Daoy (cell line): ENCODE measurements at places on chromosomes 11 and 22.
A peak's percentile ranks its signal among the peaks of the same experiment; 100 is the strongest.

- peak; percentile 40 for DNase-seq
Observed at GRCh38 chr11:107587306-107587979, 3.5 kb upstream of the ELMOD1 start.

DNA sequence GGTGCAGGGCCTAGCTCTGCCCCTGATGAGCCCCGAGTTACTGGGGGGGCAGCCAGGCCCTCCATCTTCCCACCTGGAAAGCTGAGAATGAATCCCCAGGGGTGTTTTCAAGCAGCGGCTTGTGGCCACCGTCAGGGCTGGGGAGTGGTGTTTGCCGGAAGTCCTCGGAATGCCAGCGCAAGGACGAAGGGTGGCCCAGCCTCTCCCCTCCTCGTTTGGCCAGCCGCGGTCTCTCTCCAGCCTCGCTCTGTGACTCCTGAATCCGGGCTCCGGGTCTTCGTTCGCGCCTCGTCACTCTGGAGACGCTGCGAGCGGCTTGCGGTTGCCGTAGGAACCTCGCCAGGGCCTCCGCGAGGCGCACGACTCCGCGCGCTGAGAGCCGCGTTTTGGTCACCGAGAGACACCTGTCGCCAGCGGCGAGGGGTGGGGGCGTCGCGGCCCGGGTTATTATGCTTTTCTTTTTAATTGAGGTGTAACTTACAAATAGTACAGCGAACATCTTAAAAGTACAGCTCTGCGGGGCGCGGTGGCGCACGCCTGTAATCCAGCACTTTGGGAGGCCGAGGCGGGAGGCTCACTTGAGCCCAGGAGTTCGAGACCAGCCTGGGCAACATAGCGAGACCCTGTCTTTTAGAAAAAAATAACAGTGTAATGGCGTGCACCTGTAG, 6.3 kb upstream of the KDELR3 start:
- DNase-seq: peak; percentile 83

- DNase-seq: peak; percentile 97
Observed at GRCh38 chr11:12693479-12694182, 19.4 kb downstream of the TEAD1 start.

- no peak for DNase-seq
Observed at GRCh38 chr11:122773781-122774266, 64.5 kb upstream of the CRTAM start.

DNA sequence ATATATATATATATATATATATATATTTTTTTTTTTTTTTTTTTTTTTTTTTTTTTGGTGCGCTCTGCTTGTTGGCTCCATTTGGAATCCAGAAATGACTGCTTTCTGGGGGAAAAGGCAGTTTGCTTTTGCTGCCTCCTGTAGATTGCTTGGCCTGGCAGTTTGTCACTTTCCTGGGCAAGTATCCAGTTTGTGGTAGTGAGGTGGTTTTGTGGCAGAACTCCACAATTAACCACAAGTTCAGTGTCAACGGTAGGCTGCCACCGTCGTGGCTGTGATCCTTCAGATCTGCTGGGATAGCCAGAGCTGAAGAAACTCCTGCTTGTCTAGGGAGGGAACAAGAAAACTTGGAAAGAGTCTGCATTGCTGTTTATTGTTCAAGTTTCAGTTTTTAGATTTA, 5.0 kb upstream of the PDE3B start:
- peak; percentile 63 for DNase-seq

- no peak for DNase-seq
Observed at GRCh38 chr11:79691445-79691844, 250.6 kb upstream of the TENM4 start.

DNA sequence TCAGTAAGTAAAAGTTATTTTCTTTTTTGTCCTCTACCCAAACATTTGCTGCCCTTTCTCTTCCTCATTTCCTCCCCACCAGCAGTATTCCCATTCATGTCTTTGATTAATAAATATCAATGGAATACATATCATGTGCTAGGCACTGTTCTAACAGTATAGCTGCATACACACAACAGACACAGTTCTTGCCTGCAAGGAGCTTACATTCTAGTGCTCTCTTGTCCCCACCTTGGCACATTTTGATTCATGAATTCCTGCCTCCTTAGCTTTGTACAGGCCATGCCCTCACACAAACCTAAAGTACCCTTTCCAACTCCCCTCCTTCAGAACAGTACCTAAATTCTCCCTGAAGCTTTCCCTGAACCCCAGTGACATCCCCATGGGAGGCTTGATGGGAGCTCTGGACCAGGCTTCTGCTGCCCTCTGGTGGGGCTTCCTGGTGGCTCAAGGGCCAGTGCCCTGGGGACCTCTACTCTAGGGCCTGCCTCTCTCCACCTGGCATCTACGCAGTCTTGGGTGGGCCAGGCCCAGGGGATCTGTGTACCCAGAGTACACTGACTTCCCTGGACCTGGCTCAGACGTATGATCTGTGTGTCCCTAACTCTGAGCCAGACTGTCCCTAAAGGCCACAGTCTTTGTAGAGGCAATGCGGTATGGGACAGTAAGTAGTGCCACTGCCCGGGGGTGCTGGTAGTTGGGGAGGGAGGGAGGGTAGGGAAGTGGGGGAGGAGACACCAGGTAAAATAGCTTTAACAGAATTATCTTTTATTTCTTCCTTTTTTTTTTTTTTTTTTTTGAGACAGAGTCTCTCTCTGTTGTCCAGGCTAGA, 14.1 kb downstream of the RPS13 start:
- peak; percentile 58 for DNase-seq

DNA sequence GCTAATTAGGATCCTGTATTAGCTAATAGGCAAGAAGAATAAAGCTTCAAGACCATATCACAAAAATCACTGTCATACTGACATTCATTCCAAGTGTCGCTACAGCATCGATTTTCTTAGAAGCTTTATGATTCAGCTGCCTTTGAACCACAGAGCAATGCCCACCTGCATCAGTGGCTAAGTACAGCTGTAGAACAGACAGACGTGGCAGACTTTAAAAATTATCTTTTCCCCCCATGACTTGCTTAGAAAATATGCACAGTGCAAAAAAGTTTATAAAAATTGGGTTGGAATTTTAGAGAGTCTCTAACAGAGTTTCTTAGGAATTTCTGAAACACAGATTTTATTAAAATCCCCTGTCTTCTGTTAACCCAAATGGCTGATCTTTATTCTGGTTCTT, 120.8 kb downstream of the CADM1 start:
- DNase-seq: no peak

GRCh38 chr11:125948278-125949051, 2.6 kb downstream of the VSIG10L2 start:
- DNase-seq: no peak

DNA sequence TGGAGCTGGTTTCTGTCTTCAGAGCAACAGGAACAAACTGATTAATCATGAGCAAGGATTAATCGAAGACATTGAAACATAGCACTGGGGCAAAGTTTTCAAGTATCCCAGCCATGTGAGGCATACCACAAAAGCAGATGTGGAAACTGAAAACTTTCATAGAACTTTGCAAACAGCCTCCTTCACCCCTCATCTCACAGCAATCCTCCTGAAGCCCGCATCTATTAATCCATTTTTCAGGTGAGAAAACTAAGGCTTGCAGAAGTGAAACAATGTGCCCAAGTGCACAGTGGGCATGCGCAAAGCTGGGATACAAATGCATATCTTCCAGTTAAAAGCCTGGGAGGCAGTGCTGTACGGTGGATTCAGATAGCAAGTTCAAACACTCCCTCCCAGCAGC, 58.6 kb upstream of the HMGXB4 start:
- no peak for DNase-seq

DNA sequence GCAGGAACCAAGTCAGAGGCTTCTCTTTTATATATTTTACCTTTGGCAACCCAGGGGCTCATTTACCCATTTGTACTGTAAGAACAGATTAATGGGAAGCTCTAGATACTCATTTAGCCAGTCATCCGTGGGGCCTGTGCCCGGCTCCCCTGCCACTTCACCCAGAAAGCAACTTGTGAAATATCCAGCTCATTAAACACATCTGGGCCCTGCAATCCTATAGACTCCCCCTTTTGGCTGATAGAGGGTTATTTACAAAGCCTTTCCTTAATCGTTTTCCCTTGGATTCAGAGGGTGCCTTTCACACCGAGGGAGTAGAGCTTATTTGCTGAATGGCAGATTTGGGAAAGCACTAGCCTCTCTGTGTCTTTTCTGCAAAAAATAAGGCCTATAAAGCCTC, 118.7 kb upstream of the SORL1-AS1 start:
- DNase-seq: no peak

- DNase-seq: peak; percentile 86
Observed at GRCh38 chr11:133945087-133945974, 11.4 kb downstream of the IGSF9B start.

- DNase-seq: no peak
Observed at GRCh38 chr11:78685156-78685555, 110.5 kb upstream of the NARS2 start.

GRCh38 chr22:50678651-50679521, 6.3 kb downstream of the SHANK3 start:
- DNase-seq: no peak

DNA sequence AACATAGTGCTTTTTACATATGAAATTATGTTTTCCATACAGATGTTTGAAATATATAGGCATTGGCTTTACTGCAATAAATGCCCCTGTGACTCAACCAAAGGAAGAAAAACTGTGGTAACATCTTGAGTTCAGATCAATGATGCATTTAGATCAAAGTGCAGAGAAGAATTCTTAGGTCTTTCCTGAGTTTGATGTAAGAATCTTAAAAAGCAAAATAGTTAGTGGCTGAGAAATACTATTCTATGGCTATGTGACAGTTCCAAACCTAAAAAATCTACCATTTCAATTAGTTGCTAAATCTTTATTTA, 93.7 kb downstream of the SOX6 start:
- no peak for DNase-seq

DNA sequence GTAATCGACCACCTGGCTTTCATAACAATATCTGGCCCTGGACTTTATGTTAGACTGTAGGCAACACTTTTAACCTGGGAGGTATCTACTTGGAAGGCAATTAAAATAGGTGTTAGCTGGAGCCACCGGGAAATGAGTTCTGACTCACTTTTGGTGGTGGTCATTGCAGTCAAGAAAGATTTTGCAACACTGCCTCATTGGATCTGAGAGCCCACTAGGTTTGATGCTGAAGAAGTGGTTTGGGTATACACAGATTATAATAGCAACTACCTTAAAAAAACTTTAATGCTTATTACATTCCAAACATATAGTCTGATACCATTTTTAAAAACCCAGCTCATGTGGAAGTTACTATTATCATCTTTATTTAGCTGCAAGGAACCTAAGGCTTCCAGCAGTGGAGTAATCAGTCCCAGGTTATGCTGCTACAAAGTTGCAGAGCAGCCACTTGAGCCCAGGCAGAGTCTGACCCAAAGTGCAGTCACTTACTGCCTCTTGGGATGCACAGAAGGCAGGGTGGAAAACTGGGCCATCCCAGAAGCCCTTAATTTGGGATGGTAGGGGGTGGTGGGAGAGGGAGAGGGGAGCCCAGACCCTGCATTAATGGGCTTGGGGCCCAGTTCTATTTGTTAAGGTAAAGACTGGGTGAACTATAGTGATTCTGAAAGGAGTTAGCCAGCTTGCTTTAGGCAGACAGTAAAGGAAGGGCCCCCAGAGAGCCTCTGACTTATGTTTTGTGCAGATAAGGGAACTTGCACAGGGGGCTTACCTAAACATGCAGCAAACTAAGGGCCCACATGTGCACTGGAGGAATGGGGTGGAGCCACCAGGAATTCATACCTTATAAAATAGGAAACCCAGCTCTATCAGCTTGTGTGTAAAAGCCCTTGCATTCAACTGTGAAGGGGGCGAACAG, 149.4 kb downstream of the SNX19 start:
- DNase-seq: no peak

DNA sequence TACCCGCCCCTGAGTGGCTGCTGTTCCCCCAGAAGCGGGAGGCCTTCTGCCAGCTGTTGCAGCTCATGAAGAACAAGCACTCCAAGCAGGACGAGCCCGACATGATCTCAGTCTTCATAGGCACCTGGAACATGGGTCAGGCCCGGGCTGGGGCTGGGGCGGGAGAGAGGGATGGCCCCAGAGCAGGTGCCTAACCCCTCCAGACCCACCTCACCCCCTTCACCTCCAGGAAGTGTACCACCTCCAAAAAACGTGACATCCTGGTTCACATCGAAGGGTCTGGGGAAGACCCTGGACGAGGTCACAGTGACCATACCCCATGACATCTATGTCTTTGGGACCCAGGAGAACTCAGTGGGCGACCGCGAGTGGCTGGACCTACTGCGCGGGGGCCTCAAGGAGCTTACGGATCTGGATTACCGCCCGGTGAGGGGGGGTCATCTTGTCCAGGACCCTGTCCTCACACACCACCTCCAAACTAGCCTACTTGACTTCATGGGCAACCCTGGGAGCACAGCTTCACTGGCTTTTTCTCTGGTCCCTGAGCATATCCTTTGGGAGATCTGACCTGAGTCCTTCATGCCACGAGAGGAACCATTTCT, 6.3 kb downstream of the INPPL1 start:
- no peak for DNase-seq

GRCh38 chr11:65898656-65899355, 1.4 kb downstream of the FOSL1 start:
- DNase-seq: no peak

- DNase-seq: no peak
Observed at GRCh38 chr11:128250482-128250881, 336.9 kb downstream of the ETS1 start.

DNA sequence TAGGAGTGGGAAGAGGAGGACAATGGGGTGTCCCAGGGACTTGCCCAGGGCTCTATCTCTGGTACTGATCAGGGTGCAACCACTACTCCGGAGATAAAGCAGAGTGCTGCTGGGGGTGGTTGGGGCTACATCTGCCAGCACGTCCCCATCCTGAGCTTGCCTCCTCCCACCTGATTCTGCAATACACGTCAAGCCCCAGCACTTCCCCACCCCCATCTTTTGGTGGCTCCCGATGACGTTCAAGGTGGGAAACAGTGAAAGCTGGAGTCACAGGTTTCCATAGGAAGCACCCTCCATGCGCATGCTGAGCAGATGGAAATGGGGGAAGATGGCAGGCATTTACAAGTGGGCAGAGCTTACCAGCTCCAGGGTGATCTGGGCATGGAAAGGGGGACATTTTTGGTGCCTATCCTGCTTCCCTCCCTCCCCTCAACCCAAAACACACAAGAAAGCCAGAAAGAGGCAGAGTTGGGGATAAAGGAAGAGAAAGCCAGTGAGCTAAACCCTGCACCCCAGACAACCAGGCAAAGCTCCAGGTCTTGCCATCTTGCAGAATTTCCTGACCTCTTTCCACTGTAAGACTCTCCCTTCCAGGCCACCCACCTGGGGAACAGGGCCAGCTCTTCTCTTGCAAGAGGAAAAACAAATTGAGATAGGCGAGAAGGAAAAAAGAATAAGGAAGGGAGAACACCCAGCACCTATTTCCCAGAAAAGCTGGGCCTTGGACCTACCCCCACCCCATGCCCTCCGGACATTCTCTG, 15.8 kb downstream of the SYT7 start:
- no peak for DNase-seq
